ENCODE measurements at places on chromosomes 12 and 14.

DNA sequence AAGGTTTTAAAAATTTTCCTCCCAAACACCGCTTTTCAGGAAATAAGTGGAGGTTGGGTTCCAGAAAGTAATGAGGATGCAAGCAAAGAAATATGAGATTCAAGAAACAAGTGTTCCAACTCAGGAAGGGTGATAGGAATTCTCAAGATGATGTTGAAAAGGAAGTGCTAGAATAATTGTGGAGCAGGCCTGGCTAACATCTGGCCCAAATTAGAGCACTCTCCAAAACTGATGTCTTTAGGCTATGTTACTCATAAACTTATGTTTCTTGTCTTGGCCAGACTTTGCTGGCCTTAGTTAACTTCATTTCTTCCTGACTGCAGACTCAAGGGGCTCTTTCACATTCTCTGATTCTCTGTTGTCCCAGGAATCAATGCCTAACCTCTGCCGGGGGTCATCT, 116.3 kb downstream of the TMTC3 start:
- no peak for DNase-seq

DNA sequence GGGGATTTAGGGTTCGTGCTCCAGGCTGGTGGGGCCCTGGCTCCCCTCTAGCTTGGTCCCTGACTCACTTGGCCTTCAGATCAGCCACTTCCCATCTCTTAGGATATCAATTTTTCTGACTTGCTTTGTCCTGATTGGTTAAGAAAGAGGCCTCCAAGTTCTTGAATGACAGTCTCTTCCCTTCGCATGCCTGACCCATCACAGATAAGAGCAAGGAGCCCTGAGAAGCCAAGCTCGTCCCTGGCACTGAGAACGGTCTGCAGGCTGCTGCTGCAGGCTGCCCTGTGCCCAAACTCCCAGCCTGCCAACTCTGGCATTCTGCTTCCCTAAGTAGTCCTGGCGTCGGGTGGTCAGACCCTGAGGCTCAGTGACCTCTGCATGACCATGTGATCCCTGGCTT, 794 bp upstream of the LRTM2 start:
- DNase-seq, result no peak

DNA sequence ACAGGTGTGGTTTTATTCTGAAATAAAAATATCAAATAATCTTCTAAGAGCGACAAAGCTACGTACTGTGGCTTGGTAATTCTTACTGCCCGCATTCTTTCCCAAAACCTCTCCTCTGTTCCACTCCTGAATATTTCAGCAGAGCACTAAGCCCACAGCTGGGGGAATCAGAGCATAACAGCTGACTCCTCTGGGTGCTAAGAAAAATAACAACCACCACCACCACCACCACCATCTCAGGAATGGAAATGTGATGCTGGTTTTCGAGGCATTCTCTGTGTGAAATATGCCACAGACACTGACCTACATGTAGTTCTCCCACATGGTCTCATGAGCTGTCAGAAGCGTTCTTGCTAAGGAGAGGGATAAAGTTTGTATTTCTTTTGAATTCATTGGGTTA, 183.7 kb downstream of the BMP4 start:
- DNase-seq, result no peak

- DNase-seq, result no peak
These were observed 112.1 kb downstream of the SLC35F4 start for GRCh38 chr14:57753821-57754220.

- no peak for DNase-seq
These were observed 77.7 kb downstream of the SLC15A4 start for GRCh38 chr12:128745772-128746689.

GRCh38 chr14:87122166-87122565, 870.8 kb downstream of the GALC start:
- DNase-seq, result no peak

DNA sequence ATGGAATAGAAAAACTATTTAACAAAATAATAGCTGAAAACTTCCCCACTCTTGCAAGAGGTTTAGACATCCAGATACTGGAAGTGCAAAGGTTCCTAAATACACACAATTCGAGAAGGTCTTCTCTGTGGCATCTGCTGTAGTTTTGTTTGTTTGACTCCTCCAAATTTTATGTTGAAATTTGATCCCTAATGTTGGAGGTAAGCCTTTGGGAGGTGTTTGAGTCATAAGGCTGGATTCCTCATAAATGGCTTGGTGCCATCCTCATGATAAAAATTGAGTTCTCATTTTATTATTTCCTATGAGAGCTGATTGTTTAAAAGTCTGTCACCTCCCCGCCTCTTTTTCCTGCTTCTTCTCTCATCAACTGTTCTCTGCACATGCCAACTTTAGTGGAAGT, 182.7 kb downstream of the MYRFL start:
- DNase-seq, result no peak

GRCh38 chr12:68119724-68120211, 39.8 kb downstream of the IFNG start:
- DNase-seq, result no peak

- DNase-seq, result no peak
These were observed 795 bp upstream of the ACOT2 start for GRCh38 chr14:73567951-73568885.

GRCh38 chr12:92596383-92596782, 106.4 kb upstream of the PLEKHG7 start:
- no peak for DNase-seq

DNA sequence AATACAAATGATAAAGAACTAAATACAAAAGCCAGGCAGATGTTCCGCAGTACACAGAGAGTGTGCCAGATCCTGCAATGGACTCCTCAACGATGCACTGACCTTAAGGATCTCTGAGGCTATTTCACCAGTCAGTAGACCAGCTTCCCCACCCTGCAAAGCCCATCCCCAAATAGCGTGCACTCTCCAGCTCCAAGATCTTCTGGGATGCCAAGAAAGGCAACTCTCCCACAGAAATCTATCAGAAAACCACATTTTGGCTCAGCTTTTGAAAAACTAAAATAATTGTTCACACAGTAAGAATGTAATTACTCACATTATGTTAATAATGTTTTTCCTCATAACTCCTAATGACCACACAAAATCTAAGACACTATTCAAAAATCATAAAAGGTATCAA, 90.4 kb downstream of the PPP2R5E start:
- DNase-seq, result no peak

GRCh38 chr12:96094201-96094600, 58.8 kb upstream of the LTA4H start:
- DNase-seq, result peak; percentile 71

GRCh38 chr12:130130346-130130745, 31.9 kb upstream of the FZD10 start:
- DNase-seq, result no peak

DNA sequence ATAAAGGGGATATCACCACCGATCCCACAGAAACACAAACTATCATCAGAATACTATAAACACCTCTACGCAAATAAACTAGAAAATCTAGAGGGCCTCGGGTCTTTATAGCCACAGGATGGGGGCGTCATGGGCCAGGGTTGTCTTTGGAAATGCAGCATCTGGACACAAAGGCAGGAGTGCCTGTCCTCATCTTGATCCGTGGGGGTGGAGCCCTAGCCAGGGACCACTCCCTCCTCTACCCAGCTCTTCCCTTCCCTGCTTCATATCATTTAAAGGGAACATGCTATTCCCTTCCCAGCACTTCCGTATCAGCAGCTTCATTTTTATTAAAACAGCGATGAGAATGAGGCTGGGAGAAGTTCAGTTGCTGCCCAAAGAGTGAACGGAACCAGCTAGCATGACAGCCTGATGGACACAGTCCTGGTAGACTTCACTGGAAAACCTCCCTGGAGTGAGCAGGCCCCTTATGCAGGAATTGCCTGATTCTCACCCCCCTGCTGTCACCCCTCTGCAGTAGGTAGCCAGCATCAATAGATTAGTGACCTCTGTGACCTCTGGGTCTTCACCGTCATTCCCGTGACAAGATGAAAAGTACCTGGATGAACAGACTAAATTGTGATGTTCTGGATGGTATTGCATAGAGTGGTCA, 251.4 kb upstream of the RGS6 start:
- DNase-seq, result no peak

DNA sequence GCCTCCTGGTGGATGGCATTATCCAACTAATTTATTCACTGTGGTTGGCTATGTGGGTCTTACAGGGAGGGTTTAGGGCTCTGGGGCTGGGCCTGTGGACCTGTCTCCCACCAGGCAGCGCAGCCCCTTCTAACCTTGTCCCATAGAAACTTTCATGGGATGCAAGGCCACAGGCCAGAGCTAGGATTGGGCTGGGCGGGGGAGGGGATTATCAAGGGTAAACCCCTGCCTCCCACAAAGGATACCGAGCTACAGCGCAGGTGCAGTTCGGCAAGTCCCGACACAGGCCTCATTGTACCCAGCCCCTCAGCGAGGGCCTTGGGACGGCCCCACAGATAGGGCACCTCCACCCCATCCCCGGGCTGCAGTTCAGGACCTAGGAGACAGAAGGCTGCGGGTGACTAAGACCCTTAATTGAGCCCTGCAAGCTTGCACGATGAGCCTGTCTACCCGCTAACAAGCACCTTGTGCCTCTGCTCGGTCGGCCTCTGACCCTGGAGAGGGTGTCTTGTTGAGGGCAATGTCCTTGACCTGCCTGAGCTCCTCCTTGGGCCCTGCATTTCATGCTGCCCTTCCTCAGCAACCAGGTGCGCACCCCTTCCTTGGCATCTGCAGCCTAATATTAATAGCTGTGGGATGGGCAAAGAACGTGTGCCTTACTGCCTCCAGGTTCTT, 46.7 kb downstream of the PSMA6 start:
- no peak for DNase-seq

GRCh38 chr14:101810897-101811621, 49.5 kb downstream of the PPP2R5C start:
- no peak for DNase-seq

GRCh38 chr12:1661553-1662335, 29.1 kb upstream of the ADIPOR2 start:
- DNase-seq, result peak; percentile 98

DNA sequence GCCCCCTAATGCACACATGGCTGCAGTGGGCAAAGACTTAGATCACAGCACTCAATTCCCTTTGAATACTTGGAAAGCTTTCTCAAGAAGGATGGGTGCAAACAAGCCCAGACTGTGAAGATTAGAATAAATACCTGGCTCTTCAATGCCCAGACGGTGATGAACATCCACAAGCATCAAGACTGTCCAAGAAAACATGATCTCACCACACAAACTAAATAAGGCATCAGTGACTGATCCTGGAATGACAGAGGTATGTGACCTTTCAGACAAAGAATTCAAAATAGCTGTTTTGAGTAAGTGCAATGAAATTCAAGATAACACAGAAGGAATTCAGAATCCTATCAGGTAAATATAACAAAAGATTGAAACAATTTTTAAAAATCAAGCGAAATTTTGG, 43.8 kb upstream of the ZDHHC17 start:
- DNase-seq, result no peak

DNA sequence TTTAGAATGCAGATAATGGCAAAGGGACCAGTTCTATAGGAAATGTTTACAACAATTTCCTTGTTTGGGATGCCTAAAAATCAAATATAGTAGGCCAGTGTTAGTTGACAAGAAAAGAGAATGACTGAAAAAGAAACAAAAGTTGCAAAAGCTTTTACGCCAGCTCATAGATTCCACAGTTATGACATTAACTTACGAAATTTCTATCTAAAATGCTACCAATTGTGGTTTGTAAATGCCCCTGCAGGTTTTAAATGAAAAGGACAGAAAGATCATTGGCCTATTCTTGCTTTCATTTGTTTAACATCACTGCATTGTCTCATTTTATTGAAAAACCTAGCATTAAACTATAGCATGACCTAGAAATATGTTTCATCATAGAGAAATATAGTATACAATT, 345.8 kb downstream of the CCDC91 start:
- no peak for DNase-seq

- DNase-seq, result no peak
These were observed 5.9 kb downstream of the TBX3 start for GRCh38 chr12:114678028-114678427.

GRCh38 chr14:20836668-20837338, 34.2 kb upstream of the RNASE1 start:
- DNase-seq, result no peak

- DNase-seq, result no peak
These were observed 41.2 kb upstream of the PTCSC3 start for GRCh38 chr14:36217732-36218131.

DNA sequence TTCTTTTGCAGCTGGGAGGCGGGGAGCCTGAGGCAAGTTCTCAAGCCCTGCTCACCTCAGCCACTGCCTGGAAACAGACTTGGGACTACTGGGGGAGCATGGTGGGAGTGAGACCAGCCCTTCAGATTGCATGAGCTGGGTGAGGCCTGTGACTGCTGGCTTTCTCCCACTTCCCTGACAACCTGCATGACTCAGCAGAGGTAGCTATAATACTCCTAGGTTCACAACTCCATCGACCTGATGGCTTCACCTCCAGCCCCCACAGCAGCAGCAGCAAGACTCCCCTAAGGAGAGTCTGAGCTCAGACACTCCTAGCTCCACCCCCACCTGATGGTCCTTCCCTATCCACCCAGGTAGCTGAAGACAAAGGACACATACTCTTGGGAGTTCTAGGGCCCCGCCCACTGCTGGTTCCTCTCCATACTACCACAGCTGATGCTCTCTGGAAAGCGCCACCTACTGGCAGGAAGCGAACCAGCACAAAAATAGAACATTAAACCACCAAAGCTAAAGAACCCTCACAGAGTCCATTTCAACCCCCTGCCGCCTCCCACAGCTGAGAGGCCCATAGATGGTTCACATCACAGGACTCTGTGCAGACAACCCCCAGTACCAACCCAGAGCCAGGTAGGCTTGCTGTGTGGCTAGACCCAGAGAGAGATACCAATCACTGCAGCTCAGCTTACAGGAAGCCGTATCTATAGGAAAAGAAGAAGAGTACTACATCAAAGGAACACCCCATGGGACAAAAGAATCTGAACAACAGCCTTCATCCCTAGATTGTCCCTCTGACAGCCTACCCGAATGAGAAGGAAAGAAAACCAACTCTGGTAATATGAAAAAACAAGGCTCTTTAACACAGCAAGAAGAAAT, 68.7 kb downstream of the RPAP3 start:
- DNase-seq, result no peak

DNA sequence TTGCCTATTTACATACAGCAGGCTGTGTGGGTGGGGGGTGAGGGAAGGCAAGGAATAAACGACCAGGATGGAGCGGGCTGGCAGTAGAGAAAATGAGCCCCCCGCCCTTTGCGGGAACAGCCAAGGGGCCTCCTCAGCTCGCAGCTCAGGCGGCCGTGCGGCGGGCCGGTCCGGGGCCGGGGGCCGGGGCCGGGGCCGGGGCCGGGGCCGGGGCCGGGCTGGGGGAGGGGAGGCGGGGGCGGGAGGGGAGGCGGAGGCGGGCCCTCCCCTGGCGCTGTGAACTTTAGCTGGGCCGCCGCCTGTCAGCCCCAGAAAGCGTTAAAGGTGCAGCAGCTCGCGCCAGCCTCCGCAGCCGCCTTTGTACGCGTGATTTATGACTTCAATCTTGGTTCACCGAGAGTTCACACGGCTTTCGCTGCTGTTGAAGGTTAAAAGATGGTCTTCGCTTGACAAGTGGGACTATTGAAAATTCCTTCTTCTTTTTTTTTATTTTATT, 28.8 kb downstream of the HOXC4 start:
- DNase-seq, result no peak

DNA sequence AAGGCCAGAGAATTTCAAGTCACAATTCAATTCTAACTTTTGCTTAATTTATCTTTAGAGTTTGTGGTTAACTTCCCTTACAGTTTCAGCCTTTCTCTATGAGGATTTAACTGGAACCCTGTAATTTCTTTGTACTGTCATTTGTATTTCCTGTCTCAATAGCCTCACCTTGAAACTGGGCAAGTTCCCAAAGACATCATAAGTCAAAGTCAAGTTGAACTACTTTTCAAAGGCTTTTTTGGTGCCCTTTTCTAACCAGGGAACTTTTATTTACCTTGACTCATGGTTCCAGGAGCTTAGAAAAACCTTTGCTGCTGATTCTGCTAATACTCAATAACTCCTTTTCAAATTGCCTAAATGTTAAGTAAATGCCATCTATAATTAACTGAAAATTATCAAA, 200.8 kb upstream of the KRR1 start:
- DNase-seq, result no peak

All from RWPE2 (cell line).